ENCODE measurements at places on chromosomes 6 and 20. TPM values are rescaled to one million over a fixed set of nuclear protein-coding genes. Genes with fewer than 3 reads are reported as not detected.

- DNase-seq, result no peak
Observed at GRCh38 chr6:149458806-149459205, 26.0 kb downstream of the ZC3H12D start.

DNA sequence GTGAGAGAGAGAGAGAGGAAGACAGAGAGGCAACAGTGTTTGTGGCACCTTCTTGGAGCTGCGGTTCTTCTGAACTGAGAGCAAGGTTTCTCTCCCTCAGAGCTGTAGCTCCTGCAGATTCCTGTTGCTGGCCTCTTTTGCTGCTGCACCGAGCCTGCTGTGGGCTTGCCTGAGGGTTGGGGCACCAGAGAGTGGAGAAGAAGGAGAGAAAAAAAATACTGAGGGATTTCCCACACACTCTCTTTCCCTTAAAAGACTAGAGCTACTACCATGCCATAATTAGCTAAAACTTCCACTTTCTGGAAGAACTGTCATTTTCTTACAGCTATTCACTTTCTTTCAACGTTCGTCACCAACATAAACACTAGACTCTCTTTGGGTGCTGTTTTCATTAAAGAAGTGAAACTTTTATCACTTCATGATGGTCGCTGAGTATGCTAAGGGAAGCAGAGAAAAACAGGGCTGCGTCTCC lies 18.2 kb upstream of the ECI2 start:
- no peak for DNase-seq

DNA sequence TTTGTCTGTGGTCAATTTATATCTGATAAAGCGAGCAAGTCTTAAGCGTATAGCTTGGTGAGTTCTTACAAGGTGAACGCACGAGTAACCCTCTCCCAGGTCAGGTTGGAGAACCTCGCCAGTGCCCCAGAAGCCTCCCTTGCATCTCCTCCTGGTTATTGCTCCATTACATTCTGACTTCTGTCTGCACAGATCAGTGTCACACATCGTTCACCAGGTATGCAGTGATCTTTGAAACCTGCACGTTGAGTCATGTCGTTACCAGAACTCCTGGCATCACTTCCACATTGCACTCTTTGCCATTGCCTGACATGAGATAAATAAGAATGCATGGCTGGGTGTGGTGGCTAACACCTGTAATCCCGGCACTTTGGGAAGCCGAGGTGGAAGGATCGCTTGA lies 44.2 kb downstream of the AKAP12 start:
- no peak for DNase-seq

CDKN1A gene
- 77.8 TPM for total RNA-seq
